Endothelial cell (in vitro differentiated cells): ENCODE measurements at places on chromosomes 12 and 14. TPM values are rescaled to one million over a fixed set of nuclear protein-coding genes. Genes with fewer than 3 reads are reported as not detected.

UNC79 gene
- 0.69 TPM for total RNA-seq

ACOT2 gene
- total RNA-seq: 11.8 TPM

PCED1B gene
- 9.7 TPM for total RNA-seq

CLEC9A gene
- total RNA-seq: not detected

KRT81 gene
- not detected for total RNA-seq

TMEM132C gene
- total RNA-seq: not detected

PRH2 gene
- total RNA-seq: not detected

GSG1 gene
- 0.46 TPM for total RNA-seq

DNA sequence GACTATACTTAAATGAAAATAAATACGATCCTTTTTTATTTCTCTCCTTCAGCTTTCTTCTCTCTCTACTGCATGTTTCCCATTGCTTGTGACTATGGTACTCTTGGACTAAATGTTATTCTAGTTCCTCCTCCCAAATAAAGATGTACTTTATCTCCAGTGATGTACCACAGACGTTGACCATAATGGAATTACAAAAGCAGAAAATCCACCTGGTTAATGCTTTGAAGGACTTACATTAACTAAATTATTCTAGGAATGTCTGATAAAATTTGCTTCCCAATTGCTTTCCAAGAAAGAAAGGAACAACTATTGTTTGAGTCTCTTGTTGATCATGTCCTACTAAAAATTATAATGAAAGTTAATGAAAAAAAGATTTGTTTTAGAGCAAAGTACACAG, 71.8 kb downstream of the NTN4 start:
- DNase-seq: no peak

- no peak for DNase-seq
Observed at GRCh38 chr14:100555436-100556139, 31.6 kb downstream of the BEGAIN start.

DNA sequence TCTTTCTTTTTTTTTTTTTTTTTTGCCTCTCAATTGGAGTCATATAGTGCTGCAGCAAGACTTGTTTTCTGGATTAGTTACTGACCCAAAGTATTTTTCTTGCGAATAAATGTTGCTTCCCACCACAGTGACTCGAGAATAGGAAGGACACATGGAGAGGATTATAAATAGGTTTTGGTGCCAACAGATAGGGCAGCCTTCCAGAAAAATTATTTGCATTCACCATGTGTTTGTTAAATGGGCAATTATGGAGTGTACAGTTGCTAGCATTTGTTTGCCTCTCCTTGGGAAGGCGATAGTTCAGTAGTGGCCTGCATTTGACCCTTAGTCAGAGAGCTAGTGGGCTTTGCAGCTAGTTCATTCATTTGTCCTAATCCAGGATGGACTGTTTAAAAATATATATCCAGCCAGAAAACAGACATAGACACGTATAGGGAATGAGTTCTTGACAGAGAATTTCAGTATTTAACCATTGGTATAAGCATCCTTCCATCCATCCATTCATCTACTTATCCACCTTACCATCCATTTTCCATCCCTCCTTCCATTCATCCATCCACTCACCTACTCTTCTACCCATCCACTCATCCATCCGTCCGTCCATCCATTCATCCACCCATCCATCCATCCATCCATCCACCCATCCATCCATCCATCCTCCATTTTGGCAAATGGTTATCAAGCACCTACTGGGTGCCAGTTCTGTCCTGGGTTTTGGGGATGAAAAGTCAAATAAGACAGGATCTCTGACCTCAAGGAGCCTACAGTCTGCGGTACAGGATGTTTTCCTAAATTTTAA, 67.5 kb downstream of the CHST11 start:
- no peak for DNase-seq

GRCh38 chr12:11757531-11757930, 108.1 kb downstream of the ETV6 start:
- DNase-seq: no peak

DNA sequence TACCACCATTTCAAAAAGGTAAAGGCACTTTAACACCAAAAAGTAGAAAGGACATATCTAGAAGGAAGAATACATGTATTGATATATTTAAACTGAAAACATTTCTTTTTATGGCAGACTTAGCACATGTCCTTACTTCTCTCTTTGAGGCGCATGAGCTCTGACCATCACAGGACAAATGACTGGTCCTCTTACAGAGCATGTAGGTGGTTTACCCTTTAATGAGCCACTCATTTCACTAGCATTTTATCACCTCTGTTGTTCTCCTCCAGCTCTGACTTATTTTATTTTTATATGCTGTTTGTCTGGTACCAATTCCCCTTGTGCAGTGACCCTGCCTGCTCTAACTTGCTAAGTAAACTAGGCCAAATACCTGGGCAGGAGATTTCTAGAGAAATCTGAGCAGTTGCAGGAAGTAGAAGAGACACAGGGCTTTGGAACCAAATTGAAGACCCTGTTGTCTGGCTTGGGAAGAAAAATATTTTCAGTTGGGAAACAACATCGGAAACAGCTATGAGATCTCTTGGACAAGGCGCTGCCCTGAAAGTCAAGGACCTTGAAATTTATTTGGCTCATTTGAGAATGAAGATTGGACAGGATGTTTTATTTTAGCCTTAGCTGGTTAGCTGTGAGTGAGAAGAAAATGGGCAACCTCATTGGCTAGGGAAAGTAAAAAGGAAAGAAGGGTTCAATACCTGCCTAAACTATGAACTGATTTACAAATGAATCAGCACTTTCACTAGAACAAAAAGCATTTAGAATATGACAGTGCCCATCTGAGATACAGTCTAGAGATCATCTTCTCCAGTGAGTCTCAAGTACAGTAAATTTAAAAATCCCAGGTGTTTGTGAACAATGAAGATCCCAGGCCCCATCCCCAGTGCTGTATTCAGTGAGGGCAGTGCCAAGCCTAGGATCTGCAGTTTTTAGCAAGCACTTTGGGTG, 374.4 kb downstream of the ZFP36L1 start:
- no peak for DNase-seq

- no peak for DNase-seq
Observed at GRCh38 chr12:113007166-113007565, 28.8 kb downstream of the OAS2 start.

- no peak for DNase-seq
Observed at GRCh38 chr12:40263616-40264409, 39.0 kb downstream of the LRRK2 start.

DNA sequence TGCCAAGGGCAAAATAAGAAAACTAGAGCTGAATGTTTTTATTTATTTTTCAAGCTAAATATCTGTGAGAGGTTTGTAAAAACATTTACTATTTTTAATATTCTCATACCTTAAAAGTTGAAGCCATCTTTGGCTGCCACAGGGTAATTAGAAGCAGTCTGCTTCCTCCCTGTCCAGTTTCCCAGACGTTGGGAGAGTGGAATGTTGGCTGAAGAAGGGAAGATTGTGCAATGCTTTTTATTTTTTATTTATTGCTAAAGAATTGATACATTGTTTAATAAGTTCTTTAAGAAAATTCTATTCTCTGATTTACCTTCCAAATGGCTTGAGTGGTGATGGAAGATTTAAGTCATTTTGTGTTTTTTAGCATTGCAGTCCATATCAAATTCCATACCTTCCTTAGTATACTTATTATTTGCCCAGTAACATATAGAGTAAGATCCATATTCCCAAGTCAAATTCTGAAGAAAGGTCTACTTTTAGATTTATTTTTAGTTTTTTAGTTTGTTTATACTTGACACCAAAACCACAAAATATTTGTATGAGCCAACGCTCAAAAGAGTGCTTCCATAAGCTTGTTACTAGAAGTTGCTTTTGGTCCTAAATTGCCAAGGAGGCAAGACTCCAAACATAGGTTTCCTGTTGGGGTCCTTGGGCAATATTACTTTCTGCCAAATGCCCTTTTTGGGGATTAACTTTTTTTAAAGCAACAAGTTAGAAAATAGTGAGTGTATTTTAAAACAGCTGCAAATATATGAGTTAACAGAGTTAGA, 124.0 kb upstream of the CPM start:
- DNase-seq: no peak

DNA sequence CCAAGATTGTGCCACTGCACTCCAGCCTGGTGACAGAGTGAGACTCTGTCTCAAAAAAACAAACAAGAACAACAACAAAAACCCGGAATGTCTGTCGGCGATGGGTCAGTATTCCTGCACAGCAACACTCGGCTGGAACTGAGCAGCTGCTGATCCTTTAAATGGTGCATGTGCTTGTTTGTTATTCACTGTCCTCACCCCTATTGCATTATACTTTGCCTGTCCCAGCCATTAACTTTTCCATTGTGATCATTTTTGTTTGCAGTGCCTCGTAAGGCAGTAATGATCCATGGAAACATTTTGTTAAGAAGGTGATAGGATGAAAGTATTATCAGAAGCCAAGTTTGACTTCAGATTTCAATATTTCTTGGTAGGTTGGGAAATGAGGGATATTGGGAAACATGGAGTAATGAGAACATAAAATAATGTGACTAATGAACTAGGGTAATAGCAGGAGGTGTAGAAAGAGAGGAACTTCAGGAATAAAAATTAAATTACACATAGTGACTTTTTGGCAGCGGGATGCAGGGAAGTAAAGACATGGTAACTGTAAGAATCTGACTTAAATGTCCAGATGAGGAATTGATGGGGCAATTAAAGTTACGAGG, 6.1 kb downstream of the ACSS3 start:
- no peak for DNase-seq

GRCh38 chr12:129169928-129170327, 316.6 kb downstream of the GLT1D1 start:
- no peak for DNase-seq

GRCh38 chr12:42686514-42687172, 97.1 kb upstream of the PRICKLE1 start:
- no peak for DNase-seq

- DNase-seq: no peak
Observed at GRCh38 chr12:111581434-111582132, 17.5 kb downstream of the ATXN2 start.

DNA sequence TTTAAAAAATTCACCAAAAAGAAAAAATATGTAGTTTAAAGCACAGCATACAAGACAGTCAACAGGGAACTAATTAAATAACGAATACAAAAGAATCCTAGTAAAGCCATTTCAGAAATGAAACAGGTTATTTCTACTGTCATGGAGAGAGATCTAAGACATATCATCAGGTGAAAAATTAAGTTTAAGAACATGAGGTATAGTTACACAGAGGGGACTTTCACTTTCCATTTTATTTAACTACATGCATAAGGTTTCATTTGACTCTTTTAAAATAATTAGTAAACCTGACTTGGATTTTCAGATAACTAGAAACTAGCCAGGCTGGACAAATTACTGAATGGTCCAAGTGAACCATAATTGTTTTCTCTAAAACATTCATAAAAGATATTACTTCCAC, 11.3 kb downstream of the SEC23A start:
- no peak for DNase-seq

DNA sequence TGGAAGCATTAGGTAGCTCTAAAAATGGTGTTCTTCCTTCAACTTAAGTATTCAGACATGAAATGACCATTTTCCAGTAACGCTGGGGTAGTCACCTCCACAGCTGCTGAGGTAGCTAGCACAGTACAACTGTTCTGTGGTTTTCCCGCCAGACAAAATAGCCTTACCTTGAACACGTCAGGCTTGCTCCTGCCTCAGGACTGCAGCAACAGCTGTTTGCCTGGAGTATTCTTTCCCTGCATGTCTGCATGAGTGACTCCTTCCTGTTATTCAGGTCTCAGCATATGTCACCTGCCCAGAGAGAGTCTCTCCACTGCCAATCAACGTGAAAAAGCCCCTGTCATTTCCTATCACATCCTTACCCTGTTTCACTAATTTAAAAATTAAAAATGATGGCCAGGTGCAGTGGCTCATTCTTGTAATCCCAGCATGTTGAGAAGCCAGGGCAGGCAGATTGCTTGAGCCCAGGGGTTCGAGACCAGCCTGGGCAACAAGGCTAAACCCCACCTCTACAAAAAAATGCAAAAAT, 37.9 kb downstream of the WDR89 start:
- DNase-seq: no peak

DNA sequence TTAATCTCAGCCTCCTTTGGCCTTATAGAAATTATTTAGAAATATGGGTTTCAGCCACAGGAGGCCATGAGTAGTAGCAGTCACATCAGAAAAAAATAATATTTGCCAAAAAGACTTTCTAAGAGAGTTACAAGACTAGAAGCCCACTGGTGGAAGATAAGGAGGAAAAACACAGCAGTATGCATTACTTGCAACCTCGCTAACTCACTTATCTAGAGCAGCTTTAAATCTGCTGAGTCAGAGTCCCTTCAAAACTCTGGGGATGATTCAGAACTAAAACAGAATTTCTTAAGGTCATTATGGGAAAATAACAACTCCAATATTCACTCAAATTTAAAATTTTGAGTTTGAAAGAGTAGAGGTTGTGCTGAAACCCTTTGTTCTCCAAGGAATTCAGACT, 6.2 kb downstream of the OR4K17 start:
- DNase-seq: no peak

DNA sequence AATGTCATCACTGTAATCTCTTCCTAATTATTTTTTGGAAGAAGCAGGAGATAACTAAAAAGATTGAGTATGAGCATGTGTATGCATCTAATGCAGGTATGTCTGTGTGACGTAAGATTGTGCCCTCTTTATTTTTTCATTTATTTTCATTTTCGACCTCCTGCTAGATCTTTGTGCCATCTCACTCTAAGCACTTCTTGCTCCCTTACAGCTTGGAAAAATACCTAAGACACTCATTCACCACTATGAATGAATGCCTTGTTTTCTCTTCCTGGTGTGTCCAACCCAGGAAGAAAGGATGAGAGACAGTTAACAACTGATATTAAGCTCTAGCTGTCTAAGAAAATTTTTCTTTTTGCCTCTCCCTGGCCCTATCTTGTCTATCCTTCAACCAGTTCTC, 76.8 kb upstream of the CISTR start:
- DNase-seq: no peak

GRCh38 chr14:54659365-54659764, 92.4 kb downstream of the SAMD4A start:
- DNase-seq: no peak

GRCh38 chr12:25972783-25973182, 14.3 kb downstream of the RASSF8 start:
- DNase-seq: no peak
